Cortex of kidney (tissue), 1 donor: ENCODE measurements at places on chromosomes 3 and 15.

- DNase-seq = no peak
Measured at GRCh38 chr15:40040770-40041169, 1.8 kb upstream of the SRP14 start.

- no peak for DNase-seq
Measured at GRCh38 chr3:163935411-163935810, 1142.9 kb downstream of the SI start.

DNA sequence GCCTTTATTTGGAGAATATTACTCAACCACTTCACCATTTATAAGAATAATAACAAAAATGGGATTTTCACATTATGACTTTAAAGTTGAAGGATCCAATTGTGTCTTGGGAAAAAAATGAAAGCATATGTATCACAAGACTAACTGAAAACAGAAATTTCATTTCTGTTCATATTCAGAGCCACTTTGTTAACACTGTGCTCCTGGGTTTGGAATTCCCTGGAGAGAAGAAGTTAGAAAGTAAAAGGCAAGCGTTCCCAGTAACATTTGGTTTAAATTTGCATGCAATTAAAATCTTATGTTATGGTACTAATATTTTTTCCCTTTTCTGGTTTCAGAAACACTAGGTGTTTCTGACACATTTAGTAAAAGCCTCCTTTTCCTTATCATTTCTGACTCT lies 230.8 kb downstream of the RBMS3 start:
- DNase-seq = no peak

DNA sequence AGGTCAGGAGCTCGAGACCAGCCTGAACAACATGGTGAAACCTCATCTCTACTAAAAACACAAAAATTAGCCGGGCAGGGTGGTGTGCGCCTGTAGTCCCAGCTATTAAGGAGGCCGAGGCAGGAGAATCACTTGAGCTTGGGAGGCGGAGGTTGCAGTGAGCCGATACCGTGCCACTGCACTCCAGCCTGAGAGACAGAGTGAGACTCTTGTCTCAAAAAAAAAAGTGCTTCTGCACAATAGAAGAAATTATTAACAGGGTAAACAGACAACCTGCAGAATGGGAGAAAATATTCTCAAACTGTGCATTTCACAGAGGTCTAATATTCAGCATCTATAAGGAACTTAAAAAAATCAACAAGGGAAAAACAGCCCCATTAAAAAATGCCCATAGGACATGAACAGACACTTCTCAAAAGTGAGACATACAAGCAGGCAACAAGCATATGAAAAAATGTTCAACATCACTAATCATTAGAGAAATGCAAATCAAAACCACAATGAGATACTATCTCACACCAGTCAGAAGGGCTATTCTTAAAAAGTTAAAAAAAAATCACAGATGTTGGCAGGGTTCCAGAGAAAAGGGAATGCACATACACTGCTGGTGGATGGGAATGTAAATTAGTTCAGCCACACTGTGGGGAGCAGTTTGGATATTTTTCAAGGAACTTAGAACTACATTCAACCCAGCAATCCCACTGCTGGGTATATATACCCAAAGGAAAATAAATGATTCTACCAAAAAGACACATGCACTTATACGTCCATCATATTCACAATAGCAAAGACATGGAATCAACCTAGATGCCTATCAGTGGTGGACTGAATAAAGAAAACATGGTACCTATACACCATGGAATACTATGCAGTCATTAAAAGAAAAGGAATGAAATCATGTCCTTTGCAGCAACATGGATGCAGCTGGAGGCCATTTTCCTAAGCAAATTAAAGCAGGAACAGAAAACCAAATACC lies 75.5 kb downstream of the MSL2 start:
- DNase-seq = no peak

DNA sequence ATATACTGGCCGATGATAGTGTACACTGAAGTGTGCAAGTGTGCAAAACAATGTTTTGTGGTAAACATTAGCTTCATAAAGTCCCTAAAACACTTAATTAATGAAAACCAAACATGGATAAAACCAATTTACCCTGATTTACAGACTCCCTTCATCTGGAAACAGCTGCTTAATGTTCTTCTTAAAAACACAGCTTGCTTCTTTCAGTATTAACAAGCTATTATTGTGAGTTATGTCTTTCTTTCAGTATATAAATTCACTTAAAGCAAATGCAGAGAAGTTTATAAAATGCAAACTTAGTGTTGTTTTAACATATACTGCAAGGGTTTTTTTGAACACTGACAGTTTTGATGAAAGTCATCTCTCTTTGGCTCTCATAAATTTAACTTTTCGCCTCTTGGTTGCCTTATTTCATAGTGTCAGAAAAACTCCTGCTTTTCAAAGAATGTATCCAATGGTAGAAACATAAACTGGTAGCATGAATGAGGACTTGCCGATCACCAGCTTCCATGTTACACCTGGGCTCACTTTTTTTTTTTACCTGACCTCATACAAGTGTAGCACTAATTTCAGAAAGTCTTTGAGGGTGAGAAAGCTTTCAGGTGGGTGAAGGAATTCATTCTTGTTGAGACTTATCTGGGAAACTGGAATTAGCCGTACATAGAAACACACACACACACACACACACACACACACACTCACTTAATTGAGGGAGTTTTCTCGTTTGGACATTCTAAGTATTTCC lies 532.2 kb downstream of the ROBO2 start:
- DNase-seq = no peak
